ENCODE measurements at places on chromosomes 1 and 21.

DNA sequence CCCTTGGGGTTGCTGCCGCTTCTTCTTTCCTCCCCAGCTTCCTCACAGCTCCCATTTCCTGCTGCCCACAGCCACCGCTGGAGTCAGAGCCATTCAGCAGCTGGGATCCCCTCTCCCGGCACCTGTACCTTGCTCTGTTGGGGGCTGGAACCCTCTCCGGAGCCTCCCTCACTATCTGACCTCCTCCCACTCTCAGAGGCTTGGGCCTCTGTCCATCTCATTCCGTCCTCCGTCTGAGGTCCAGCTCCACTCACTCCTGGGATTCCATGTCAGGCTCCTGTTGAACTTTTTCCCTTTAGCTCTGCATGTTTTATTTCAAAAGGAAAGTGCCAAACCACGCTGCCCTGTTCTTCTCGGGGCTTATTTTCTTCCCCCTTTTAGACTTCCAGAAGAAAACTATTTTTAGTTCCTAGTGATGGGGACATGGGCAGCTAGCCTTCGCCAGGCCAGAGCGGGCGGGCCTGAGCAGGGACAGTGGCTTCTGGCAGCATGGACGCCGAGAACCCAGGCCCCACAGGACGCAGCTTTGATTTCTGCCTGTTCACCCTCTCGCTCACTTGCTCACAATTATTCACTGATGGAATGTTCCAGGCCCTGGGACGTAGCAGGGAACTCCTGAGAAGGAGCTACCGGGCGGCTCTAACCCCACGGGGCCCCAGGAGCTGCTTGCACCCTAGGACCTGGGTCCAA lies 79.2 kb downstream of the ARHGEF10L start:
- DNase-seq, result no peak

DNA sequence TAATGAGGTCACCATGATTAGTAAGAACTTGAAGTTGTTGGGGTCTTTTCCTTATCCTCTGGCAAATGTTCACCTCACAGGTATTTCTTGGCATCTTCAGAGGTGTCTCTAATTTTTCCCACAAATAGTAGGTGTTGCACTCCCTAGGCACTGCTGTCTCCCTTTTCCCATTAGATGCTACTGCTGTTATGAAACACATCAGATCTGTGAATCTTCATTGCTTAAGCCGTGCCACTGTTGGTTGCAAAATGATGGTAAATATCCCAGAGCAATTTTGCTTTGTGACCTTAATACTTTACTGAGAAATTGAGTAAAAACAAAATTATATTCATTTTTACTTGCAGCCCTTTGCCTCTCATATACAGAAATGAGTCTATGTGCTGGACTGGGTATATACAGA lies 169.6 kb downstream of the KCNK2 start:
- no peak for DNase-seq

- no peak for DNase-seq
Observed at GRCh38 chr1:211145944-211146343, 12.0 kb upstream of the KCNH1 start.

- DNase-seq, result no peak
Observed at GRCh38 chr21:36166705-36167104, 10.1 kb downstream of the DOP1B start.

DNA sequence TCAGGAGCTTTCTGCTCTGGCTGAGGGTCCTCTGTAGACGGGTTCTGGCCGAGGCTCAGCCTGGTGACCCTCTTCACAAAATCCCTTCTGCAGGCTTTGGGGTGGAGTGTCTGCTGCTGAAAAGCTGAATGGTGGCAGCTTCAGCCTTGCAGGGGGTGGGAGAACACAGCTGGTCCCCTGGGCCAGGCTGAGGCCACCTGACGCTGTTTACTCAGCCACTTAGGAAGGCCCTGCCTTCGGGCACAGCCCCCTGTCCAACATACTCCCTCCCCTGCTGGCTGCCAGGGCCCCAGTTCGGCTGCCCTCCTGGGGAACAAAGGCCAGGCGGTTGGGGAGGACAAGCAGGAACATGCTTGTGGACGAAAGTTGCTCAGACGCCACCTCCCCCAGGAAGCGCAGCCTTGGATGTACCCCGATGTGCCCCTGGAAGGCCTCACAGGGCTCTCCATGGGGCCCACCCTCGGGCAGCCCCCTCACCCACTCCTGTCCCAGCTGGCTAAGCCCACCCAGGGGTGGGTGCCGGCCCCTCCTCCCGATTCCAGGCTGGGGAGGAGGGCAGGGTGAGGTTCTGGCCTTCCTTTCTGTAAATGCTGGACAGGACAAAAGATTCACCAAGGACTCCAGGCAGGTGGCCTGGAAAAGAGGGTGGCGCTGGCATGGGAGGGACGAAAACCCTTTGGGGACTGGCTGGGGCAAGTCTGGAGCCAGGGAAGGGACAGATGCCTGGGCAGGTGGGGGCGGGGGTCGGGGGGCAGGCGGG lies at the start of gene ANKRD65:
Gene ANKRD65, minus strand, starts transcription at position 130 of the 760 bp plus-strand sequence. CDS start 271 bp downstream, outside the sequence.
- DNase-seq, result no peak

GRCh38 chr1:10108134-10108663 lies 75.4 kb downstream of the UBE4B start:
- DNase-seq, result peak; percentile 43

DNA sequence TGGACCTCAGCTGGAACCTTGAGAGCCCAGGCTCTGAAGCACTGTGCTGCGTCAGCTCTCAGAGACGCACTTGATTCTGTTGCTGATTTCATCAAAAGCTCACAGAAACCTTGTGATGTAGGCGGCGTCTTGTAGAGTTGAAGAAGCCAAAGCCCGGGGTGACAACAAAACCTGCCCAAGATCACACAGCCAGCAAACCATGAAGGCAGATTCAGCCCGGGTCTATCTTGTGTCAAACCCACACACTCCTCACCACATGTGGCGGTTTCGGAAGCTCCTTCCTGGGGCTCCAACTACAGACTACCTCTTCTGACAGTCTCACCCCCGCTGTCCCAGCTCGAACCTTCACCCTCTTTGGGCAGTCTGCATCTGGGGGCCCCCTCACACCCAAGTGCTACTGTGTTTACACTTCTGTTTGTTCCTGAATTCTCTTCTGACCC lies 50.4 kb downstream of the TENT5C start:
- no peak for DNase-seq

DNA sequence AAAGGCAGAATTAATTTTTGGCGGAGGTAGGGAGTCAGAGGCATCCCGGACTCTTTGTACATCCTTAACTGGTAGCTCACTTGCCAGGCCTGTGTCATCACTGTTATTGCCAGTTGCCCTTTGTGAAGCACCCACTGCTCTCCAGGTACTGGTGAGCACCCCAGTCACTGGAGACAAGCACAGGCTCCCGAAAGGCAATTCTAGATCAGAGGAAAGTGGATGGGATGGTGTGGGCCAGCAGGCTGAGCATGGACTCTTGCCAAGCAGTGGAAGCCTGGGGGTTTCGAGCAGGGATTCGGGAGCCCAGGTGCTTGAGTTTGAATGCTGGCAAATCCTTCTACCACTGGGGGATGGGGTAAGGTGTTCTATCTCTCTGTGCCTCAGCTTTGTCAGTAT lies 551.1 kb downstream of the MATN1 start:
- no peak for DNase-seq

- DNase-seq, result peak; percentile 18
Observed at GRCh38 chr21:27475363-27475955, 508.6 kb upstream of the ADAMTS5 start.

DNA sequence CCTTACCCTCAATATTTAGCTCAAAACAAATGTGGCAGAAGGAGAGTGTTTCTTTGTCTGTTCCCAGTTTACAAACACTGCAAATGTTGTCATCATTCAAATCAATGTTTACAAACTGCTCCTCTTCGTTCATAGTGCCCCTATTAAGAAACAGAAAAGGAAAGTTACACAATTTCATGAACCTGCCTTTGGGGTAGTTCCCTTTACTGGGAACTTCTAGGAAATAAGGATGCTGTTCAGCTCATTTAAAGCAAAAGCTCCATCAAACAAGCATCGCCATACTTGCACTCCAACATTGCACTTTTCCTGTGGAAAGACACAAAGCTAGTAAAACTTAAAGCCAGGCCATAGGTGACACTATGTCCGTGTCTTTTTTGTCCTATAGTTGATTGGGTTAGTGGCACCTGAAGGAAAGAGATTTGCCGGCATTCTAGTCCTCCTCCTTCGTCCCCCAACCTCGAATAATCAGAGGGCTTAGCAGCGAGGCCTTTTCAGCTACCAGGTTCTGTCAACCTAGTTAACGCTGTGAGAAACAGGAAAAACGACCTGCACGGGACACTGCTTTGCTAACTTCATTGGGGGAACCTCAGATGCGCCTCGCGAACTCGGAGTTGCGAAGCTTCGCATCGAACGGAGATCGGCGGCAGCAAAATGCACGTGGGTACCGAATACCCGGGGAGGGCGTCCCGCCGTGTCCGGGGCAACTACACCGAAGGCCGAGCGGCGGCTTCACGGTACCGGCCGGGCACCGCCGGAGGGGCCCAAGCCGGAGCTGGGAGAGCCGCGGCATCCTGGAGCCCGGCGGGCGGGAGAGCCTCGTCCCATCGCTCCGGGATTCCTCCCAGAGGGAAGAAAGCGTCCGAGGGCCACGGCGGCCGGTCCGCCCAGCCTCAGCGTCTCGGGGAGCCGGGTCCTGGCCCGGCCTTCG lies 706 bp downstream of the C21orf91 start:
- peak; percentile 29 for DNase-seq

DNA sequence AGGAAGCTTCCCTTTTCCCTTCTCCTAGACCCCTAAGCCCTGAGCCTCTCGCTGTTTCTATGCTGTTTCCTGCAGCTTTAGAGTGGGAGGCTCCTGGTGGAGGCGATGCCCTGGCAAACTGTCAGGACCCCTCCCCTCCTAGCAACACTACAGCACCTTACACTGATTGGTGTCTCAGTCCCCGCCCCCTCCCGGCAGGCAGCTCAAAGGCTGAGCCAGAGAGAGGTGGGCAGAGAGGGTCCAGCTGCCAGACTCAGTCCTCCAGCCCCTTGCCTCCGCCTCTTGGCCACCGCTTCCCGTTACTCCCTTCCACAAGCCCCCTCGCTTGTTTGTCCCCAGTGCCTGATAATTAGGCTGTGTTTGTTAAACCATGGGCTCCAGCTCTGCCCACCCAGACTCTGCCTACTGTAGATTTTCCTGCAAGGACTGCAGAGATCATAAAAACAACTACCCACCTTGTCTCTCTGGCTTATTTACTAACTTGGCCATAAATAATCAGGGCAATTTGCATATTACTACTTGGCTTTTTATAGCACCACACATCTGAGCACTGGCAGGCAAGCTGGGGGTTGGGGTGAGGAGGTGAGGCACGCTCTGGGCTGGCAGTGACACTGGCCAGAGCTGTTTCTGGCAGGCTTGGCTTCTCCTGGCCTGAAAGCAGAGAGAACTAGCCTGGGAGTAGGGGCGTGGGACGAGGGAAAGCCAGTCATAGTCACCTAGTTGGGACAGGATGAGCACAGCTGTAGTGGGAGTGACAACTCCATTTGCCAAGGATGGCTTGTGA lies 107.5 kb downstream of the CSMD2 start:
- no peak for DNase-seq

DNA sequence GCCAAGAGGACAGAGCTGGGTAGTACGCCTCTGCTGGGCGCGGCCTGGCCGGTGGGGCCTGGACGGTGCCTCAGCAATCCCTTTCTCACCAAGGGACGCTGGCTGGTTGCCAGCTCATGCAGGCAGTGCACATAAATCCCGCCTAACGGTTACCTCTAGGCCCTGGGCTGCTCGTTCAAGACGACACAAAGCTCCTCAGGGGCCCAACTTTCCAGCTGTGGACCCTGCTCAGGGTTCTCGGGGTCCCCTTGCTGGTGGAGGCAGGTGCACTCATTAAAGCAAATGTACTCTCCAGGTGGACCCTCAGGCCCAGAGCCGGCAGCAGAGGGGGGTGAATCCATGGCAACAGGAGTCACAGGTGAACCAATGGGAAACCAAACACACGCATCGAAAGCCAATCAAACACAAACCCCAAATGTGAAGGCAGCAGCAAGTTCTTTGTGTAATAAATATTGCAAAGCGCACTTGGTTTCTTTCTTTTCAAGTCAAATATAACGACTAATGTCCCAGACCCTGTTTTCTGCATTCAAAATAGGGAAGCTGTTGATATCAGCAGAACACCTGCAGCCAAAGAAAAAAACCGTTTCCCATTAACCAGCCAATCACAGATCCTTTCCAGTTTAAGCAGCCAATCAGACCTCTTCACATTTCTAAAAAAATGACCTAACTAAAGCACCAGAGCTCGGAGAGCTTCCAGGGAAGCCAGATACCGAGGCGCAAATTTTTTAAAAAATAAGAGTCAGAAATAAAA lies 26.1 kb upstream of the CLSTN1 start:
- no peak for DNase-seq

- no peak for DNase-seq
Observed at GRCh38 chr1:190476321-190476720, 1.3 kb downstream of the BRINP3 start.

- DNase-seq, result no peak
Observed at GRCh38 chr1:32471695-32472362, 7.0 kb downstream of the ZBTB8B start.

- no peak for DNase-seq
Observed at GRCh38 chr1:42171679-42172266, 7.2 kb upstream of the GUCA2A start.

DNA sequence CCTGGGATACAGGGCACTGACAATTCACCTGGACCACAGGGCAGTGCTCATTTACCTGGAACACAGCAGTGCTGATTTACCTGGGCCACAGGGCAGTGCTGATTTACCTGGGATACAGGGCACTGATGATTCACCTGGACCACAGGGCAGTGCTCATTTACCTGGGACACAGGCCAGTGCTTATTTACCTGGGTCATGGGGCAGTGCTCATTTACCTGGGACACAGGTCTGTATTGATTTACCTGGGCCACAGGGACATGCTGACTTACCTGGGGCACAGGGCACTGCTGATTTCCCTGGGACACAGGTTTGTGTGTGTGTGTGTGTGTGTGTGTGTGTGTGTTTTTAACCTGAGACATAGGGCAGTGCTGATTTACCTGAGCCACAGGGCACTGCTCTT lies 261.7 kb downstream of the MATN1 start:
- DNase-seq, result no peak

DNA sequence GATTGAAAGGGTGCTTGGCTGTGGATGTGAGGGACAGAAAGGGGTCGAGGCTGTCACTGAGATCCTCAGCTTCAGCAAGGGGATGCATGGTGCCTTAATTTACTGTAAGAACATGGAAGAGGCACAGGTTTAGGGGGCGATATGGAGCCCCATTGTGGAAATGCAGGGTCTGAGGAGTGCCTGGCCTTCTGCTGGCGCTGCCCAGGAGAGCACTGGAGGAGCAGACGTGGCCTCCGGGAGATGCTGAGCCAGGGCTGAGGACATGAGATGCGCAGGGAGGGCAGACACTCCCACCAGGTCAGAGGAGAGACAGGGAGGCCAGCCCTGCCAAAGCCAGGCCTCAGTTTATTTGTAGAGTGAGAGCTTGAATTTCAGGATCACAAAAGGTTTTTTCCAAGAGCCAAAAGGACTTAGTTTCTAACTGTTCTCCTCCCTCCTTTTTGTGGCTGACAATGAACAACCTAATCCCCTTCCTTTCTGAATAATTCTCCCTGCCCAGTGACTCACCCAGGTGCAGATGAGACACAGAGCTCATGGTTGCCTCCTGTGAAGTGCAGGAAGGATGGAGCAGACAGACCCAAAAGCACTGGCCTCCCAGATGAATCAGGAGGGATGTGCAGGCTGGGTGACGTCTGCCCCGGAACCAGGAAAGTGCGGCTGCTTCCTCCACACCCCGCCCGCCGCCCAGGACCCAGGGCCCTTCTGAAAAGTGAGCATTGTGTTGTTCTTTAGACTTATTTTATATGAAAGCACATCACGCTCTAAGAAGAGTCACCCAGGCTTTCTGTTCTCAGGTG lies 73.0 kb upstream of the TMPRSS2 start:
- no peak for DNase-seq

GRCh38 chr1:195047772-195048171 lies 1560.5 kb downstream of the KCNT2 start:
- DNase-seq, result no peak

- peak; percentile 18 for DNase-seq
Observed at GRCh38 chr21:30839304-30839703, 9.7 kb upstream of the KRTAP7-1 start.
